ENCODE measurements at places on chromosomes 12 and 14.

GRCh38 chr14:101110729-101111619, 207.5 kb upstream of the RTL1 start:
- DNase-seq, result no peak

DNA sequence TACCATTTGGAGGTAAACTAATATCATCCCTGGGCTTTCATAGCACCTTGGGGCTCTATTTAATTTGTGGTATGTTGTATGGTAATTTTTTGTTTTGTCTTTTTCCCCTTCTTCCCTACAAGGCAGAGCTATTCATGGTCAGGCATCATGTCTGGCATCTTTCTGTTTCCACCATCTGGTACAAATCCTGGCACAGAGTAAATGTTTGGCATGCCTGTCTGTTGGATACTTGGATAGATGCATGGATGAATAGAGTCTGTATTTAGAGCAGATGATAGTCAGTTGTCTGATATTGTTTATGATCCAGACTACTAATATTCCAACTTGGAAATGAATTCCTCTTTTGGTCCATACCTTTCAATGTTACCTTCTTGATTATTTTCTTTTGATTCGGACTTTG, 139.8 kb downstream of the NEDD1 start:
- DNase-seq, result no peak

- no peak for DNase-seq
These were observed 93.0 kb downstream of the NT5DC3 start for GRCh38 chr12:103748002-103748401.

- no peak for DNase-seq
These were observed 10.8 kb downstream of the INF2 start for GRCh38 chr14:104700225-104700651.

DNA sequence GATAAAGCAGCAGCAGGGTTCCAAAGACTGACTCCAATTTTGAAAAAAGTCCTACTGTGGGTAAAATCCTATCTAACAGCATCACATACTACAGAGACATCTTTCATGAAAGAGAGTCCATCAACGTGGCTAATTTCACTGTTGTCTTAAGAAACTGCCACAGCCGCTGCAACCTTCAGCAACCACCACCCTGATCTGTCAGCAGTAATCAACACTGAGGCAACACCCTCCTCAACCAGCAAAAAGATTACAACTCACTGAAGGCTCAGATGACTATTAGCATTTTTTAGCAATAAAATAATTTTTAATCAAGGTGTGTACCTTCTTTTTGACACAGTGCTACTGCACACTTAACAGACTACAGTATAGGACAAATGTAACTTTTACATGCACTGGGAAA, 6.6 kb downstream of the CAPRIN2 start:
- DNase-seq, result no peak
